ENCODE measurements at places on chromosomes 11 and 22.

DNA sequence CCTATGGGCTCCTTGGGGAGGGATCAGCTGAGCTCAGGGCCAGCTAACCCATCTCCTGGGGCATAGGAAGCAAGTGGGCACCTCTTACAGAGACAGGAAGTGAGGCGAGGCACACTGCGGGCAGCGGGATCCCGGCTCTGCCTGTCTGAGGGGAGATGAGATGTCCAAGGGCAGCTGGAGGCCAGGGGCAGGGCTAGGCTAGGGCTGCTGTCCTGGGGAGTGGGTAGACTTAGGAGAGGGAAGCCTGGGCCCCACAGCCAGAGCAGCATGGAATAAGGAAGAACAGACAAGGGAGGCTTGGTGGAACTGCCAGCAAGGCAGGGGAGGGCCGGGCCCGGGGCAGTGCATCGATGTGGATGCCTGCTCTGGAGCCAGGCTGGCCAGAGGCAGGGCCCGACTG is 76.3 kb downstream of the MORC2 start:
- no peak for DNase-seq

GRCh38 chr22:40413873-40414272 is 43.5 kb downstream of the SGSM3 start:
- DNase-seq: no peak

GRCh38 chr11:18785411-18785810 is 6.2 kb downstream of the PTPN5 start:
- no peak for DNase-seq

DNA sequence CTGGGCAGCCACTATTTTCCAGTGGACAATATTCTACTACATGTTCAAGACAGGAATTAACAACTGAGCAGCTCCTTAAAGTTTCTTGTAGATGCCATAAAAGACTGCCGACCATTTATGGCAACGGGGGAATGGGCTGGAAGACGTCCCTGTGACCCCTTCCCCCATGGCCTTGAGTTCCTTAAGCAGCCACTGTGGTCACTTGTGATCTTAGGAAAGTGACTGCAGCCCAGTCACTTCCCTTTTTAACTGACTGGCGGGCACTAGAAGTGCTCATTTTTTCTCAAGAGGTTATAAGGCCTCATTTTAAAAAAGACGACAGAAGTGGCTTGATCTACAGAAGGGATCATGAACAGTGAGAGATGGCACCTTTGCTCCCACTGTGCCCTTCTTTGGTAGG is 153.2 kb upstream of the NARS2 start:
- no peak for DNase-seq

- no peak for DNase-seq
These were observed 113.1 kb downstream of the RBFOX2 start for GRCh38 chr22:35915477-35916013.

Measured in WTC11 (cell line).